Esophagus mucosa (tissue), 1 donor: ENCODE measurements at places on chromosomes 5 and 9.

- peak; percentile 6 for ATAC-seq
These were observed 159.4 kb downstream of the PIK3R1 start for GRCh38 chr5:68374796-68375518.

DNA sequence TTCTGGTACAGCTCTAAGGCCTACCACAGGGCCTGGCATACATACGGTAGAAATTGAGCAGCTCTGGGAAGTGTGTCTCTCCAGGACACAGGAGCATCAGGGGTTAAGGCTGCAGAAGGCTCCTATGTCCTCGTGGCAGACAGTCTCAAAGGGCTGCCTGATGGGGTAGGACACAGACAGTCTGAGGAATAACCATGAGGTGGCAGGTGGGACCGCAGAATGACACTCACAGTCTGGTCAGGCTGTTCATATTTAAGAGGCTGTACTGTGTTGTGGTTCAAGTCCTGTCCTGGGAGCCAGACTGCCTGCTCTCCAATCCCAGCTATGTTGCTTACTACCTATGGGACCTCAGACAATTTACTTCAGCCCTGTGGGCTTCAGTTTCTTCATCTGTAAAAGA, 217.1 kb downstream of the TRIM32 start:
- no peak for ATAC-seq

DNA sequence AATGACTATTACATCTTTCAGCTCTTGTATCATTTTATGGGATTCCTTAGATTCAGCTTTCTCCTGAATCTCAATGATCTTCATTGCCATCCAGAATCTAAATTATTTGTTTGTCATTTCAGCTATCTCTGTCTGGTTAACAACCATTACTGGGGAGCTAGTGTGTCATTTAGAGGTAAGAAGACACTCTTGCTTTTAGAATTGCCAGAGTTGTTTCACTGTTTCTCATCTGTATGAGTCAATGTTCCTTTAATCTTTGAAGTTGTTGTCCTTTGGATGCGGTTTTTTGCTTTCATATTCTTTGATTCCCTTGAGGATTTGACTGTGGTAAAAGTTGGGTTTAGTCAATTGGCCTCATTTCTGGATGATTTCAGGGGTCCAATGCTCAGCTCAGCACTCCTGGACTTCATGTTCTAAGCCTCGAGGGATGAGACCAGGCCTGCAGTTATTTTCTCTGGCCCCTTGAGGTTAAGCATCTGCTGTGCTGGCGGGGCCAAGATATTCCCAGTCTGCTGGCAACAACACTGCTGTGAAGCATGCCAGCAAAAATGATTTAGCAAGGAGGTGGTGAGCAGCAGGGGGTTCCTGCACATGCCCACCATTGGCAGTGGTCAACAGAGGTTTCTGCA, 102.4 kb upstream of the PCSK5 start:
- ATAC-seq: no peak

DNA sequence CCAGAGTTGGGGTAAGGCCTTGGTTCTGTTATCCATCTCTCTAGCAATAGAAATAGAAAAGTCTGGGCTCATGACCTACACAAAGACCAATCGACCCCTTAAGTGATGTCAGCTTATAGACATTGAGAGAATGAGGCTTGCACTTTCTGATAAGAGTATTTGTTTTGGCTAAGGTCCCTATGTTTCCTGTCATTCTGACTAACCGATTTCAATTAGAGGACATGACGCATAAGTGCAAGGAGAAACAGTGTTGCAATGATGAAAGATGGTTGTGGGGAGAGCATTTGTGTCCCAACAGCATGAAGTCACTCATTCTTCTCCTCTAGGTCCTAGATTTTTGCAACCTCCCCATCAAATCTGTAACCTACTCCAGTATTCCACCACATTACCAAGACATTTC, 255.1 kb downstream of the MAT2B start:
- no peak for ATAC-seq
